ENCODE measurements at places on chromosomes 5 and 9. TPM values are rescaled to one million over a fixed set of nuclear protein-coding genes. Genes with fewer than 3 reads are reported as not detected.

- no peak for DNase-seq
Measured at GRCh38 chr5:171449426-171449825, 30.0 kb downstream of the FGF18 start.

The GMCL2 gene
- not detected for total RNA-seq

The TRAPPC13 gene
- total RNA-seq, result 23.3 TPM

GRCh38 chr5:34639852-34640626 is 16.1 kb upstream of the RAI14 start:
- no peak for DNase-seq

GRCh38 chr5:100479079-100479688 is 56.0 kb upstream of the FAM174A start:
- DNase-seq, result no peak

The UGT3A2 gene
- not detected for total RNA-seq

- DNase-seq, result no peak
Measured at GRCh38 chr9:93809204-93809940, 145.8 kb downstream of the BARX1 start.

GRCh38 chr9:113882636-113883164 is 6.6 kb downstream of the ZNF618 start:
- DNase-seq, result no peak

- no peak for DNase-seq
Measured at GRCh38 chr5:119996128-119996527, 366.8 kb downstream of the FAM170A start.

GRCh38 chr5:9547122-9547947 is 1.5 kb upstream of the SEMA5A start:
- DNase-seq, result no peak

The FSD1L gene
- total RNA-seq, result 3.0 TPM

- DNase-seq, result no peak
Measured at GRCh38 chr9:2253636-2254580, 238.8 kb downstream of the SMARCA2 start.

GRCh38 chr9:84206801-84207370 is 133.7 kb downstream of the SLC28A3 start:
- DNase-seq, result no peak

GRCh38 chr5:36180556-36181350 is 28.8 kb downstream of the SKP2 start:
- no peak for DNase-seq

DNA sequence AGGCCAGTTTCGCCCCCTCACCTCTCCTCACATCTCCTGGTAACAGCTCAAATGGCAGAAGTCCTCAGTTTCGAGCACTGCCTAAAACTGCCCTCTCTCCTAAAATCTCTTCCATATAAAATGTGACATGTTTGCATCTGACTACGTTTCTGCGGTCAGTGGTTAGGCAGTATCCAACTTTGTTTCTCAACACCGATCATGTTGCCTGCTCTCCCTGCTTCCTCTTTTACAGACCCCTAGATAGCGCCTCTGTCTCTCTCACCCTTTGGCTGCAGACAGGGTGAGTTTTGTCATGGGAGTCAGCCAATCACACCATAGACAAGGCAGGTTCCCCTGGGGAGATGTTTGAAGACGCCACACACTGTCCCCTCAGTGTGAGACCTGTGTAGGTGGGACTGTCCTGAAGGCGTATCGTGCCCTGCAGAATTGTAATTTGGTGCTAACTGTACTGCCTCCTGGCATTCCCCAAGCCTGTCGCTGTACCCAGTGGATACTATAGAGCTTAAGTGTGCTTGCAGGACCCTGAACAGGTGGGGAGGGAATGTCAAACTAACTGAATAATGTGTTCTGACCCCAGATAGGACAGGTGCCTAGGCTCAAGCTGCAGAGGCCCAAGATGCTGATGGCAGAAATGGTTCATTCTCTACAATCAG is 1.1 kb downstream of the HEXB start:
- DNase-seq, result peak; percentile 1

The IL3 gene
- total RNA-seq, result 0.49 TPM

- DNase-seq, result no peak
Measured at GRCh38 chr5:15823398-15823797, 323.4 kb downstream of the FBXL7 start.

The LCNL1 gene
- not detected for total RNA-seq

The IFNA2 gene
- not detected for total RNA-seq

DNA sequence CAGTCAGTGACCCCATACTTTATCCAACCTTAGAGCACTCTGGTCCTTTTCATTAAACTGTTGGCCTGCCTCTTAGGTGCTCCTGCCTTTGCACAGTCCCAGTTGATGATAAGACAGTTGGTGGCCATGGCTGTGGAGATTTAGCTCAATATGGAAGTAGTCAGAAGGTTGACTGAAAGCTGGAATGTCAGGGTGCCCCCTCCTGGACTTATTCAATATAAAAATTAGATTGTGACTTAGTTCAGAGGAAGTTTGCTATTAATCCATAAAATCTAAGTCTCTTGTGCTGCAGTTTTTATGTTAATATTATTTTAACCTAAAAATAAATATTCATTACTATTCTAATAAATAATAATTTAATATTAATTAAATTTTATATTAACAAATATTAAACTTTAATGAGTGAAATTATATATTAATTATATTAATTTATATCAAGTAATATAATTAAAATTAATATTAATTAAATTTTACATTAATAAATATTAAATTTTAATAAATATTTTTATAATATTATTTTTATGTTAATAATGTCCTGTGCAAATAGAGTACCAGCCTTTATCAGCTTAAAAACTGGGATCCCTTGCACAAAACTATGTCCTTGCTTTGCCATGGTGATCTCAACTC is 77.7 kb upstream of the ADAMTSL1 start:
- no peak for DNase-seq

- peak; percentile 23 for DNase-seq
Measured at GRCh38 chr5:66306105-66306843, 162.2 kb downstream of the SREK1 start.

GRCh38 chr9:21549251-21549765 is 67.2 kb upstream of the IFNE start:
- DNase-seq, result no peak

DNA sequence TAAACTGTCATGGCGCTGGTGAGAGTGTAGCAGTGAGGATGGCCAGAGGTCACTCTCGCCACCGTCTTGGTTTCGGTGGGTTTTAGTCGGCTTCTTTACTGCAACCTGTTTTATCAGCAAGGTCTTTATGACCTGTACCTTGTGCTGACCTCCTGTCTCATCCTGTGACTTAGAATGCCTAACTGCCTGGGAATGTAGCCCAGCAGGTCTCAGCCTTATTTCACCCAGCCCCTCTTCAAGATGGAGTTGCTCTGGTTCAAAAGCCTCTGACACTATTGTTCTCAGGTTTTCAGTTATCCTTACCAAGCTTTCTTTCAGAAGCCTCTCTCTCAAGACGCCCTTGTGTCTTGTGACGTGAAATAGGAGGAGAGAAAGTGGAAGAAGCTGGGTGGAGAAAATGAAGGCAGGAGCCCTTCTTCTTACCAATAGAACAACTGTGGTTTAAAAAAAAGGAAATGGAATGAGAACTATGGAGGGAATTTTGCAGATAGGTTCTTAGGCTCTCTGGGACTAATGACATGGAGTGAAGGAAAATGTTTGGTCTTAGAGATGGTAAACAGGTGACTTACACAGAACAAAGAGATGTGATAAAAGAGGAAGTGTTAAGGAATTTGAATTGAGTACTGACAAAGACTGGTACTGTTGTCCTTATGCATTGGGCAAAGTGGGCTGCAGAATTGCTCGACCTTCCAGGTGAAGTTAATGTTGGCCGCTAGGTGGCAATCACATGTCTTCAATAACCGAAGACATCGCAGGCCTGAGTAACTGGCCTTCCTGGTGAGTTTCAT is 133.3 kb upstream of the RAI14 start:
- DNase-seq, result peak; percentile 32

GRCh38 chr5:4145511-4145910 is 549.9 kb downstream of the IRX1 start:
- DNase-seq, result no peak

- no peak for DNase-seq
Measured at GRCh38 chr9:37693260-37693659, 42.5 kb downstream of the FRMPD1 start.

The GPR151 gene
- total RNA-seq, result not detected

- peak; percentile 33 for DNase-seq
Measured at GRCh38 chr9:78035383-78035993, 3.9 kb upstream of the GNAQ start.

The PAX5 gene
- total RNA-seq, result 2.4 TPM

All from activated naive CD8-positive, alpha-beta T cell treated with anti-CD3 and anti-CD28 coated beads for 36 hours (primary cell).